ENCODE measurements at places on chromosomes 1 and 21.

DNA sequence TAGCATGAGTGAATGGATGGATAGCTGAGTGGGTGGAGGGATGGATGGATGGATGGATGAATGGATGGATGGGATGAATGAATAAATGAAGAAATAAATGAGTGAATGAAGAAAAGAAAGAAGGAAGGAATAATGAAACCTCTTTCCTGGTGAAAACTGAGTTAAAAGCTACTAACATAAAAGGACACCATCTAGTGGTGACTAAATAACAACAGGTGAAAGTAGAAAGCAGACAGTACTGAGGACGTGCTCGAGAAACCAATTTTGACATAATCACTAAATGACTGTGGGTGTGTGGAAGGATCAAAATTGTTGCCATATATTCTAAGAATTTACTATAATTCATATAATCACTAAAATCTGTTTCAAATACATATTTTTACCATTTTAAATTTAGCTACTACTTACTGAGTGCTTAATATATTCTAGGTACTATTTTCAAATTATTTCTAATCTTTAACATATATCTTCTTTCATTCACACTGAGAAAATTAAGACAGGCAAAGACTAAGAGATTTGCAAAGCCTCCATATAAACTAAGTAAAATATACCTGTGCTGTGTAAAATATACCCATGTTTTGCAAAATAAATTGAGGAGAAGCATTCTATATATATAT is 522.9 kb downstream of the LRRIQ3 start:
- no peak for DNase-seq

GRCh38 chr1:235052067-235053008 is 76.3 kb downstream of the TOMM20 start:
- no peak for DNase-seq

- DNase-seq: peak; percentile 47
These were observed 16.9 kb upstream of the PTTG1IP start for GRCh38 chr21:44890338-44890931.

- no peak for DNase-seq
These were observed 152.7 kb upstream of the CHRM3 start for GRCh38 chr1:239233626-239234025.

GRCh38 chr1:164999146-164999545 is 357.4 kb downstream of the LMX1A start:
- no peak for DNase-seq

- DNase-seq: no peak
These were observed 28.7 kb downstream of the KHDRBS1 start for GRCh38 chr1:32042330-32042729.

DNA sequence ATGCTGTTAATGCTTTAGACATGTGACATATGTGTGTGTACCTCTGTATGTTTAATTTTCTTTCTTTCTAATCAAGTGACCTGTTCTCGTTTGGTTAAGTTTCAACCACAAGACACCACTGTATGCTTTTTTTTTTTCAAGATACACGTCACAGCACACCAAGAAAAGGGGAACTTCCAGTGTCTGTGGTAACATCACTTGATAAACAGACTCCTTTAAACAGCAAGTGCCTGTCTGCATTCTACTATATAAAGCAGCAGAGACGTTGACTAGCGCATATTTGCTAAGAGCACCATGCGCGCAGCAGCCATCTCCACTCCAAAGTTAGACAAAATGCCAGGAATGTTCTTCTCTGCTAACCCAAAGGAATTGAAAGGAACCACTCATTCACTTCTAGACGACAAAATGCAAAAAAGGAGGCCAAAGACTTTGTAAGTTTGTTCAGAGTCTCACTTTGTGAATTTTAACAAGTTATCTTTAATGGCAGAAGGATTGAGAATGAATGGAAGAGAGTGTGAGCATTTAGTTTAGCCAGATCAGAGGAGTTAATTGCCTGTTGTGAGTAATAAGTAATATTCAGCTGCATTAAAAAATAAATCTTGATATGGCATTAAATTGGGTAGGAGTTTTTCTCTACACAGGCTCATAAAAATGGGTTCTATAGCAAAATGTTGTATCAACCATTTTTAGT is at the start of gene RGS1:
Gene RGS1 (plus strand): TSS at position 275 of the 691 bp plus-strand sequence. CDS start 20 bp downstream, at position 295.
- no peak for DNase-seq

DNA sequence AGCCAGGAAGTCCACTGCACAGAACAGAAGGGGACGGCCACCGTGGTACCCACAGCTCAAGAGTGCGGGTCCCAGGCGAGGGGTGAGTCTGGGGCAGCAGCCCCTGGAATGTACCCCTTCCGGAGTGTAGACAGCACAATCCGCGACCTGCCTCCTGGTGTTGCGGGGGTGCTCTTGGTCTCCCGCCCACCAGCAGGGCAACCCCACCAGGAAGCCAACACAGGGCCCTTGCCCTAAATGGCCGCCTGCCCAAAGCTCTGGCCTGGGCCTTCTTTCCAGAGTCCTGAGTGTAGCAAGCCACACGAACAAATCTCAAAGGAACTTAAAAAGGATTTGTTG is 1.1 kb upstream of the SLC19A1 start:
- DNase-seq: peak; percentile 66
